ENCODE measurements at places on chromosomes 13 and 19.

- DNase-seq, result peak; percentile 88
Measured at GRCh38 chr19:7904074-7905020, 670 bp downstream of the MAP2K7 start.

DNA sequence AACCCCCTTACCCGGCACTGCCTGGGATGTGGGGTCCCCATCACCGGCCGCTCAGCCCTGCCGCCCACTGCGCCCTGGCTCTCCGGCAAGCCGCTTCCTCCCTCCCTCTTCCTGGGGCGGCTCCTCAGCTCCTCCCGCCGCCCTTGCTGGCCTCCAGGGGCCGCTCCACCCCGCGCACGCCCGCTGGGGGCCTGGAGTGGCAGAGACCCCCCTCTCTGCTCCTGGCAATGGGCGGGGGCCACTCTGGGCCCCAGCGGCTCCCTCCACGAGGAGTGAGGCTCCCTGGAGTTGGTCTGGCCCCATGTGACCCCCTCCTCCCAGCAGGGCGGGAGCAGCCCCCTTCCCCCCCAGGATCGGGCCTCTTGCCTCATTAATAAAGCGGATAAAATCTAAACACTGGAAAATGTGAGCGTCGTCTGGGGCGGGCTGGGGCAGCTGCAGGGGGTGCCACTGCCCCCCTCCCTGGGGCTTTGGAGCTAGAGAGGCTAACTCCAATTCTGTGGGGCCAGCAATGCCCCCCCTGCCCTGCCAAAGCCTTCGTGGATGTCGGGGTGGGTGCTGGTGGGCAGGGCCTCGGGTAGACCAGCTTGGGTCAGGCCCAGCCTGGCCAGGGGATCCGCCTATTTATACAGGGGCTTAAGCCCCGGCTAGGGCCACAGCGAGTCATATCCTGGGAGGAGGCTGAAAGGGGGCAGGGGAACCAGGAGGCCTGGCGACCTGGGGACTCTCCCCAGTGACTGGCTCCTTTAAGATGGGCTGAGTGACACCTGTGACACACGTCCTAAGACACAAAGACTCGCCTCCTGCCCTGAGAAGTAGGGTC, at the start of gene PTGER1:
PTGER1 (minus strand) TSS at position 104 of the 823 bp plus-strand sequence. CDS start 1,034 bp downstream, outside the sequence.
- DNase-seq, result no peak

DNA sequence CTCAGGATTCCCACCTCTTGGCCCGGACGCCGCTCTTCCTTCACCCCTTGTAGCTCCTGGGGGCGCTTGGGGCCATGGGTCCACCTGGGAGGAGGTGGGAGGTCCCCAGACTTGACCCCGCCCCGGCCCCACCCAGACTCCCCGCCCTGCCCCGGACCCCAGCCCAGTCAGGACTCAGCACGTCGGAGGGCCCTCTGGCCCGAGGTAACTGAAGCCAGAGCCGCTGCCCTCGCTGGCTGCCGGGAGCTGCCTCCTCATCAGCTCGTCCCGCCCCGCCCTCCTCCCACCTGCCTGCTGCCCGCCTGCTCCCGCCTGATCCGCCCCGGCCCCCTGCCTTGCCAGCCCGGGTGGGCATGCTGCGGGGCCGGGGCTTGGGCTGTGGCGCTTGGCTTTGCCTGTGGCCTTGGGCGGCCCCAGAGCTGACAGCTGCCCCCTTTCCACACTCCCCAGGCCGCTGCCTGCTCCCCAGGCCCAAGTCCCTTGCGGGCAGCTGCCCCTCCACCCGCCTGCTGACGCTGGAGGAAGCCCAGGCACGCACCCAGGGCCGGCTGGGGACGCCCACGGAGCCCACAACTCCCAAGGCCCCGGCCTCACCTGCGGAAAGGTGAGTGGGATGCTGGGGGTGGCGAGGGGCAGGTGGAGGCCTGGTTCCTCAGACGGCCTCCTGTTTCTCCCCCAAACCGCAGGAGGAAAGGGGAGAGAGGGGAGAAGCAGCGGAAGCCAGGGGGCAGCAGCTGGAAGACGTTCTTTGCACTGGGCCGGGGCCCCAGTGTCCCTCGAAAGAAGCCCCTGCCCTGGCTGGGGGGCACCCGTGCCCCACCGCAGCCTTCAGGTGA, 9.4 kb downstream of the ARHGAP33 start:
- no peak for DNase-seq

DNA sequence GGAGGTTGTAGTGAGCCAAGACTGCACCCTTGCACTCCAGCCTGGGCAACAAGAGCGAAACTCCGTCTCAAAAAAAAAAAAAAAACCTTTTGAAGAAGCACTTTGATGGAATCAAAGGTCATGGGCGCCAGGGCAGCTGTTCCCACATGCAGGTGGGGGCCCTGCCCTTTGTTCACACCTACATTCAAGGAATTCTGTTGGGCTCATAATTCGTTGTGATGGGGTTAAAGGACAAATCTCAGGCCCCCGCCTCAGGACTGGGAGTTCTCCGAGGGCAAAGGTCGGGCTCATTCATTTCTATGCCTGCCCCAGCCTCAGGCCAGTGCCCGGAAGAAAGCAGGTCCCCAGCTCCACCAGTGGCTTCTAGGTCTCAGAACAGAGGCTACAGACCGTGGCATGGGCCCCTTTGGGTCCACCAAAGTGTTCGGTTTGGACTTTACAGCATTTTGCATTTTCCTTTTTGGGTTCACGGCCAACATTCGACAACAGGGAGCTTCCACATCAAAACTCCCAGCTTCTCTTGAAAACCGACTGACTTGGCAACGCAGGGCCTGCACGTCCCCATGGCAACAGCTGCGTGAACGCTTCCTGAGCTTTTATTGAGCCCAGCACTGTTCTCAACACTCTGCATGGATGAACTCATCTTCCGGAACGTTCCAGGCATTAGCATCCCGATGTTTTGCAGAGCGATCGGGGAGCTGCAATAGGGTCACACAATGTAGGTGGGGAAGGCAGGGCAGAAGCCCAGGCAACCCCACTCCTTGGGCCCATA, 10.1 kb upstream of the GTF2F1 start:
- DNase-seq, result no peak

- DNase-seq, result no peak
Measured at GRCh38 chr13:51900471-51900870, 38.7 kb downstream of the CCDC70 start.

- no peak for DNase-seq
Measured at GRCh38 chr19:15432018-15432494, 13.3 kb upstream of the AKAP8L start.

GRCh38 chr13:30111810-30112209, 195.5 kb downstream of the KATNAL1 start:
- DNase-seq, result no peak

DNA sequence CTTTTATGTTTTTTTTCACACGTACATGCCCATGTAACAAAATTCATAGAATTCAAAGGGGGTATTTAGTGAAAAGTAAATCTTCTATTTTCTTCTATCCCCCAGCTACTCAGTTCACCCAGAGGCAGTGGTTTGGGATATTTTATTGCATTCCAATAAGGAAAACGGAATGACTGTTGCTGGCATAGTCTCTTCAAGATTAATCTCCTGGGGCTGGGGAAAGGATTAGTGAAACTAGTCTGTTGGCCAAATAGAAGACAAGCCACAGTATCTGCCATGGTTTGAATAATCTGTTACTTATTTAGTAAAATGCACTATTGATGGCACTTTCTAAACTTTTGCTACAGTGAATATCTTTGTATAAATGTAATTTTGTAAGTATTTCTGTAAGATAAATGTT, 122.0 kb downstream of the NDFIP2 start:
- DNase-seq, result no peak

GRCh38 chr13:36352350-36352749, 6.2 kb upstream of the SPART start:
- no peak for DNase-seq

DNA sequence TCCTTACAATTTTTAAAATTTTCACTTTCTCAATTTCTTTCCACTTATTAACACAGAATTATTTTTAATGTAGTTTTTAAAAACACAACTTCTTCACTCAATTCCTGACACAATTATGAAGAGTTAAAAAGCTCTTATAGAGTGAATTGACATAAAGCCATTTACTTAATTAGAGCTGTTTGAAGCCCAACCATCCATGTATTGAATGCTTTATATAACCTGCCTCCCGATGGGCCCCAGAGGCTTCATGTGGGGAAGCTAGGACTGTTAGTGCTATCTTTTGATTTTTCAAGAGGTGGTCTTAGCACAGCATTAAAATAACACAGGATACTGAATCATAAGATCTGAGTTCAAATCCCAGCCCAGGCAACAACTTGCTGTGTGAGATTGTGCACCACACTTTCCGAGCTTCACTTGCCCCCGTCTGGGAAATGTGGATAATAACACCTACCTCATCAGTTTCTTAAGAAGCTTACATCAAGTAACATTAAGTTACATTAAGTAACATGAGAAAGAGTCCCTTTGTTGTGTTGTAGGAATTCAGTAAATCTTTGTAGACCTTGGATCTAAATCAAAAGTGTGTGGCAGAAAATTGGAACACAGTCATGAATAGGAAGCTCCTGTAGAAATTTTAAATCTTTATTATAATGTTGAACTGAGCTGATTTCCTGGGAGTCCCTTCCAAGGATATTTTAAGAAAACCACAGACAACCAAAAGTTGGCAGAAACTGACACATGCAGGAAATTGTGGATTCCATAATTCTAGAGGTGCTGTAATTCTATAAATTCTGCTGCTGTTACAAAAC, 5.5 kb upstream of the ENOX1 start:
- DNase-seq, result no peak

DNA sequence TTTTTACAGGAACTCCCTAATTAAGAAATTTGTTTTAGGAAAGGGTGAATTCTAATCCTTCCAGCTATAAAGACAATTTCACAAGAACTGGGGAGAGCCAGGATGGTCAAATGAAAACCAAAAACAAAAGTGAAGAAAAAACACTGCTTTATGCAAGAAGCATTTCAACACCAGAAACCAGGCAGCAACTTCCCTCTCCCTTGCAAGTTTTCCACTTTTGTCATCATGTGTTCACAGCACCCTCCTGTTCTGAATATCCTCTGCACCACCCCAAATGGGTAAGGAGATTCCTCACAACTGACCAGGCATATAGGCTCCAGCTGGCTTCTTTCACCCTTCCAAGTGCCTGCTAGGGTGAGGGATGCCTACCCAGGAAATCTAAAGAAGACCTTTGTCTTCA, 328.1 kb downstream of the TBC1D4 start:
- DNase-seq, result no peak

DNA sequence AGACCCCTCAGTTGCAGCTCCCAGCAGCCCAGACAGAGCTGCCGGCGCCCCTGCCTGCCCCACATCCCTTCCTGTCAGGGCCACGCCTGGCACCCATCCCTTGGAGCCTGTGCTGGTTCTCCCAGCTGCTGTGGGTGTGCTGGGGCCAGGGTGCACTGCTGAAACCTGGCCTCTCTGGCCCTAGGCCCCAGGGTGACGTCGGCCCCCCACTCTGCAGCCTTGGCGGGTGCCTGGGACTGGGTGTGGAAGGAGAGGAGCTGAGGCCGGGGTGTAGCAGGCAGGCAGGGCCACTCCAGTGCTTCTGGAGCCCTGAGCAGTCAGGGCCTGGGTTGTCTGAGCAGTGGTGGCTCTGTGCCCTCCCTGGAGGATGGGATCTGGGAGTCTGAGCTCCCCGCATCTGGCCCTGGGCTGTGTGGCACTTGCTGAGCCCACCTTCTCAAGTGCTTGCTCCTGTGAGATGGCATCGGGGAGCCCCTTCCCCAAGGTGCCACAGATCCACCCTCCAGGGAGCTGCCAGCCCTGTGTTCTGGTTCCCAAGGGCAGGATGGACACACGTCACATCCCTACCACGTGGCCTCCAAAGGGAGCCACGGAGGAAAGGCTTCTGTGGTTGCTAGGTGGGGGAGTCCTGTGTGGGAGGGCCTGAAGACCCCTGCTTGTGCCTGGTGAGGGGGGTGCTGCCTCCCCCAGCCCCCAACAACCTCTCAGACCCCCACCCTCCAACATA, 5.2 kb downstream of the PLEKHJ1 start:
- DNase-seq, result no peak

DNA sequence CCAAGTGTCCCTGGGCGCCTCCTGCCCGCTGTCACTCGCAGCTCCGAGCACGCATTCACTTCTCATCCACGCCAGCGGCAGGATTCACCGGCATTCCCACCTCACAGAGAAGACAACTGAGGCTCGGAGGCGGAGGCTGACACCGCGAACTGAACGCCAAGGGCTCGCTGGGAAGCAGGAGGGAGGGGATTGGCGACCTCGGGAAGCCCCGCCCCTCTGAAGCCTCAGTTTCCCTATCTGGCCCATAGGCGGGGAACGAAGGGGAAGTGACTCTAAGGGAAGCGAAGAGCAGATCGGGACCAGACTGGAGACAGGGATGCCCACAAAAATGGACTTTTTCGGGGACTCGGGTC, 256 bp downstream of the MICOS13 start:
- no peak for DNase-seq
